ENCODE measurements at places on chromosomes 12 and 14.

DNA sequence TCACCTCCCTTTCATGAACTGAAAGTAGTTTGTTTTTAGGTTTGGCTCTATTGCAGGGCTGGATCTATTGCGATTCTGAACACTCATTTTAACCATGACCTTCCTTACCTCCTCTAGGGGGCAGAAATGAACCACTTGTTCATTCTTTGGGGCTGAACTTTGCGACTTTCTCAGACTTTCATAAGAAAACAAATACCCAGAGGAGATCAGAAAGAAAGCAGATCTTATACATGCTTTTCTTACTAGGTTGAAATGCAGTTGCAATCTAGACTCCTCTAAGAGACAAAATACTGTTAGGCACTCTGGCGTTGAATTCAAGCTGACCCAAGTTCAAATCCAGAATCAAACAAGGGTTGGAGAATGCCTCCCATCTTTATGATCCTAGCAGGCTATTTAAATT is 32.6 kb upstream of the PLEKHG3 start:
- DNase-seq = no peak

GRCh38 chr12:58583940-58584339 is 336.4 kb downstream of the LRIG3 start:
- no peak for DNase-seq

DNA sequence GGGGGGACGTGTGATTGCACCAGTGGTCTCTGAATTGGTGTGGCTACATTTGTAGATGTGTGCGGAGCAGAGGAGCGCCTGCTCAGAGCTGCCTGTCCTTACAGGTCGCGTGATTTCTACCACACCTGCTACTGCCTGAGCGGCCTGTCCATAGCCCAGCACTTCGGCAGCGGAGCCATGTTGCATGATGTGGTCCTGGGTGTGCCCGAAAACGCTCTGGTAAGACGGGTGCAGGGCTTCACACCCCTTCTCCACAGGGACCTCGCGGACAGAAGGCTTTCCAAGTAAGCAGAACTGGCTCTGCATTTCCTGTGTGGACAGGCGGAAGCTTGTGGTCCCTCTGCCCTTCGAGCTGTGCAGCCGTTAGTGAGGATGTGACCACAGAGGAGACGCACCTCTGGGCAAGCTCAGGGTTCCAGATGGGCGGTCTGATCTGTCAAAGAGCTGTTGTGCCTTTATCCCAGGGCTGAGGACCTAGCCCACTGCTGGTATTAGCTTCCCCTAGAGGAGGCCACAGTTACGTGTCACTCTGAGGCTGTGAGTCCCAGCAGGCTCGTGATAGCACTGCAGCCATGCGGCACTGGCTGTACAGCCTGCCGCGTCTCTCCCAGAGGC is 47.7 kb downstream of the MAX start:
- no peak for DNase-seq

GRCh38 chr14:72907886-72908285 is 14.0 kb upstream of the DPF3 start:
- DNase-seq = no peak

- DNase-seq = no peak
These were observed 60.4 kb upstream of the FOXN3 start for GRCh38 chr14:89477391-89477790.

DNA sequence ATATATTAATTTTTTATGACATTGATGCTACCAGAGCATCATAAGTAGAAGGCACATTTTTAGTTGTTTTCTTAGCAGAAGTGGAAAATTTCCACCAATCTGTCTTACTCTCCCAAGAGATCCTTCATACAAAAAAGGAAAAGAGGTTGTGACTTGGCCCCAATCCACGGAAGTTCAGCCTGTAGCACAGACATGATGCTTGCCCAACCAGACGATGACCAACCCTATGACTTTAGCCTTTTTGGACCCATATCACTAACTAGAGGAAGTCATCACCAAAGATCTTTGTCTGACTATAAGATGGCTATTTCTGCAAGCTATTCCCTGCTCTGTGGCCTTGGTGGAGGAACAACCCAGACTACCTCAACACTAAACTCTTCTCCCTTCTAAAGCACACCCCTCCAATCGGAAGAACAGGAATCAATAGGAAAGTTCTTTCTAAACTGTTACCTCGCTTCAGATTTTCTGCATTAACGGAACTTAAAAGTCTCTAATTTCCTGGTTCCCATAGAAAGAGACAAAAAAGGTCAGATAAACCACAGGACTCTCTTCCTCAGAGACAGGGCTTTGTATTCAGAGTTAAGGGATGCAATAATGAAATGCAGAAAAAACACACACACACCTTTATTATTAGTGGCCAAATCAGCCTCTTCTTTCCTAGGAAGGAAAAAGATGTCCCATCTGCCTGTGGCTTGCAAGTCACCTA is 4.1 kb upstream of the RHOJ start:
- DNase-seq = no peak

DNA sequence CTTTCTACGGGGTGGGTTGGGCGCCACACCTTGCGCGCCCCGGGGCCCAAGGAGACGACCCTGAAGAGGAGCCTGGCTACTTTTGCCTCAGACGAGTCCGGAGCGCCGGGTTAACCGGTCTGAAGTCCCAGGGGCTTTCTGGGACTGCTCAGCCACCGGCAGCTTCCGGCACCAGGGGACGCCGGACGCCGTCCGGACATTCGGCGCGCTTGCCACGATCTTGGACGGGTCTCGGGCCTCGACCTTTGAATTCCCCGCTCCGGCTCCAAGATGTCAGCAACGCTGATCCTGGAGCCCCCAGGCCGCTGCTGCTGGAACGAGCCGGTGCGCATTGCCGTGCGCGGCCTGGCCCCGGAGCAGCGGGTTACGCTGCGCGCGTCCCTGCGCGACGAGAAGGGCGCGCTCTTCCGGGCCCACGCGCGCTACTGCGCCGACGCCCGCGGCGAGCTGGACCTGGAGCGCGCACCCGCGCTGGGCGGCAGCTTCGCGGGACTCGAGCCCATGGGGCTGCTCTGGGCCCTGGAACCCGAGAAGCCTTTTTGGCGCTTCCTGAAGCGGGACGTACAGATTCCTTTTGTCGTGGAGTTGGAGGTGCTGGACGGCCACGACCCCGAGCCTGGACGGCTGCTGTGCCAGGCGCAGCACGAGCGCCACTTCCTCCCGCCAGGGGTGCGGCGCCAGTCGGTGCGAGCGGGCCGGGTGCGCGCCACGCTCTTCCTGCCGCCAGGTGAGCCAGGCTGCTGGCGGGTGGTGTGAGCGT is at the start of gene ACOT4:
Gene ACOT4 (plus strand): TSS at position 184 of the 760 bp plus-strand sequence. CDS start 87 bp downstream, at position 271.
- no peak for DNase-seq

DNA sequence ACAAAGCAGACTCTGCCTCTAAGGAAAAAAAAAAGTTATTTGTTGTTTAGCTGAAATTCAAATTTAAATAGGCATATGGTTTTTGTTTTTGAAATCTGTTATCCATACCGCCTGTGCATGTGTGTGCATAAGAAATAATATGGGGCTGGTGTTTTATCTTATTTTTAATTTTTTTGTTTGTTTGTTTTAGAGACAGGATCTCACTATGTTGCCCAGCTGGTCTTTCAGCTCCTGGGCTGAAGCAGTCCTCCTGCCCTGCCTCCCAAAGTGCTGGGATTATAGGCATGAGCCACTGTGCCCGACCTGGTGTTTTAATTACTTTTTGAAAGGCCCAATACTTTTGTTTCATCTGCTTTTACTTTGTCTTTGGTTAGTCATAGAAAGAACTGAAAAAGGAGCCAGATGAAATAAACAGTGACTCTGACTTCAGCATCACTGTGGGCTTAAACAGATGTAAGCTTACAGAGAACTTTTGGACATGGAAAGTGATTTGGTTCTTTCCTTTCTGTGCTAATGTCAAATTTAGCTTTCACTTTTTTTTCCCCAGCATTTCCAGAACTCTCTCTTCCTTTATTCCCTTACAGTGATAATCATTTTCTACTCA is 37.2 kb downstream of the SUPT16H start:
- DNase-seq = no peak

GRCh38 chr12:116143909-116144308 is 133.6 kb downstream of the MED13L start:
- no peak for DNase-seq

DNA sequence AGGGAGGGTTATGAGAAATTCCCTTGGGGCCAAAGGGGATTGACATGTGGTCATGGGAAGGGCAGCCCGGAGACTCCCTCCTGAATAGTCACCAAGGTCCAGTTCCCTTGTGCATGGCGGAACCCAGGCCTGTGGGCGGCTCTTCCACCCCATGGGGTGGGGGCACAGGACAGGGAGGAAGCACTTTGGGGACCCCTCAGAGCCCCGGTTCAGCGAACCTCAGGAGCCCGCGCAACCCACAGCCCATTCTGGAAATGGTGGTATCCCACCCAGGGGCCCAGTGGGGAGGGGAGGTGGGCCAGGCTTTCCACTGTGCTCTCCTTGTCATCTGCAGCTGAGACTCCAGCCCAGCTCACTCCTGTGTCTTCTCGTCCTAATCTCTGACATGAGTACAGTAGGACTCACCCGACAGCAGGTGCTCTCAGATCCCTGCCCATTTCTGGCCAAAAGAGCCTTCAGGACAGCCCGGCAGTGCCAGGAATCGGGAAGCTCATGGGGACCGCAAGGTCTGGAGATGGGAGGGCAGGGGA is 255.2 kb upstream of the SFSWAP start:
- DNase-seq = no peak

DNA sequence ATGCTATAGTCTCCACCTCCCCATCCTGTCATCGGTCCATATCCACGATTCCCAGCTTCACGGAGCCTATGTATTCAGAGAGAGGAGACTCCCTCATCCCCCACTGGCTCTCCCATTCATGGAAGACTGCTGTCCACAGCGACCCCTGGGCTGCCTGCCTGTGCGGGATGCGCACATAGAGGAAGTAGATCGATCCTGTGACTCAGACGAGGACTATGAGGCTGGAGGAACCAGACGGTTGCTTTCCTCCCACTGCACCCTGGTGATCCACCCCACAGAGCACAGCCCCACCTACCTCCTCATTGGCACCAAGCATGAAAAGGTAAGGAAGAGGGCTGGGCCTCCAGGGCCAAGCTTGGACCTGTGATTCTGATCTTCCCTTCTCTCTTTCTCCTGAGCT is 24.4 kb downstream of the PIGH start:
- DNase-seq = no peak

- DNase-seq = no peak
These were observed 623.2 kb downstream of the CCER1 start for GRCh38 chr12:90331821-90332220.

- DNase-seq = no peak
These were observed 2.0 kb downstream of the PTHLH start for GRCh38 chr12:27970401-27971120.

GRCh38 chr14:34111505-34111904 is 160.6 kb upstream of the EGLN3 start:
- no peak for DNase-seq

GRCh38 chr12:80868576-80868975 is 69.2 kb downstream of the LIN7A start:
- DNase-seq = no peak

DNA sequence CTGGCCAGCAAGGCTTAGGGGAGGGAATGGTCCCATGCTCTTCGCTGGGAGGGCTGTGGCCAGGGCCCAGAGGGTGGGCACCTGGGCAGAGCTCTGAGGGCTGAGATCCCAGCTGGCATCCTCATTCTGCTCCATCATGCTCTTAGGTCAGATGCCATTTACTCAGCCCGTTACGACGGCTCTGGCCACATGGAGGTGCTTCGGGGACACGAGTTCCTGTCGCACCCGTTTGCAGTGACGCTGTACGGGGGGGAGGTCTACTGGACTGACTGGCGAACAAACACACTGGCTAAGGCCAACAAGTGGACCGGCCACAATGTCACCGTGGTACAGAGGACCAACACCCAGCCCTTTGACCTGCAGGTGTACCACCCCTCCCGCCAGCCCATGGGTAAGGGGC is 30.8 kb upstream of the LRP1-AS start:
- DNase-seq = no peak

- no peak for DNase-seq
These were observed 29.7 kb downstream of the MGAT4C start for GRCh38 chr12:86226481-86226880.

DNA sequence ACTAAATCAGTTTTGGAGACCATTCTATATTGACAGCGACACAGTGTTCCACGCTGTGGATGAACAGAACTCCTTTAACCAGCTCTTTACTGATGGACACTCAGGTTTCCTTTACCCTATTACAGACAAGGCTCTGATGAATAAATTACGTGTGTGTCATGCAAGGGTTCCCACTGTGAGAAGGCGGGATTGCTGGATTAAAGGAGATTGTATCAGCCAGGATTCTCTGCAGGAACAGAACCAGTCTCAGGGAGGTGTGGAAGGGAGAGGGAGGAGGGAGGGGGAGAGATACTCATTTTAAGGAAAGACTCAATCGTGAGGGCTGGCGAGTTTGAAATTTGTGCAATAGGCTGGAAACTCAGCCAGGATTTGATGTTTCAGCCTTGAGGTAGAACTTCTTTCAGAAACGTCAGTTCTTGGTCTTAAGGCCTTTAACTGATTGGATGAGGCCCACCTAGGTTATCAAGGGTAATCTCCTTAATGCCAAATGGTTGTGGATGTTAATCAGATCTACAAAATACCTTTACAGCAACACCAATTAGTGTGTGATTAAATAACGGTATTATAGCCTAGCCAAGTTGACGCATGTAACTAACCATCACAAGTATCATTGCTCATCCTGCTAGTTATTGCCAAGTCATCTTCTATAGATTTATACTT is 104.0 kb downstream of the GCH1 start:
- DNase-seq = no peak

GRCh38 chr14:72457641-72458040 is 436.3 kb downstream of the DPF3 start:
- no peak for DNase-seq

DNA sequence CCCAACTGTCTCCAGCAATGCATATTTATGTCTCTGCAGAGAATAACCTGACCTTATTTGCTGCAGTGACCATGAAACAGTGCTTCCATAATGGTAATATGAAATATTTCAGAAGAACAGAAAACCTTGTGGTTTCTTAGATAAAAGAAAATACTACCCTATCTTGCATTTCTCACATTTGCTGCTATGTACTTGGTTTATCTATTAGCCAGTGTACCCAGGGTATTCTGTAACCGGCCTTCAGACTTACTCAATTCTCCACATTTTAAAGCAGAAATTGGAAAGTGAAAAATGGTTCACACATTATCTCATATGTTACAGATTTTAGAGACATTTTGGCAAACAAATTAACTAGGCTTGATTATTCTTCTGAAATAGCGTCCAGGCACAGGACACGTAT is 57.9 kb upstream of the CCDC91 start:
- DNase-seq = no peak

- DNase-seq = no peak
These were observed 134.1 kb upstream of the SSTR1 start for GRCh38 chr14:38073641-38074040.

DNA sequence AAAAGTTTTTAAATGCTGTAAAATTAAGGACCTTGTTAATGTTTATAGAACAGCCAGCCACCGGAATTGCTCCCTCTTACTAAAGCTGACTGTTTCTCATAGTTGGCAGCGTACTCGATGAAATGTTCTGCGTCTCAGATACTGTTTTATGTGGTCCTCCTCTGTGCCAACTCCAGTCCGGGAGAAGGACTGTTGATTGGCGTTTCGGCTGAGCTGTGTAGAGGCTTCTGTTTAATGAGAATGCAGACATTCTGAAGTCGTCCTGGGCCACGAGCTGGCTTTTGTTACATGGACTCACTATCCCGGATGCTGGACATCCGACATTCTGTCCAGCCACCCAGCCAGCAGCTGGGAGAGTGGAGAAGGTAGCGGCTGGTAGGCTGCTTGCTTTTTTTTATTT is 75.4 kb downstream of the WDR20 start:
- no peak for DNase-seq

- no peak for DNase-seq
These were observed 1483.6 kb upstream of the SEL1L start for GRCh38 chr14:83017296-83017695.

GRCh38 chr12:119292893-119293630 is 41.5 kb upstream of the CCDC60 start:
- DNase-seq = no peak

Data from GOT3 (cell line).